ENCODE measurements at places on chromosomes 6 and 20. TPM values are rescaled to one million over a fixed set of nuclear protein-coding genes. Genes with fewer than 3 reads are reported as not detected.

Gene SMLR1
- total RNA-seq = not detected

GRCh38 chr6:82204020-82204419 lies 43.5 kb downstream of the IBTK start:
- DNase-seq = no peak

Gene DNAH8
- total RNA-seq = 0.03 TPM

Gene COL9A3
- total RNA-seq = 2.1 TPM

GRCh38 chr6:96237638-96238347 lies 222.0 kb downstream of the FUT9 start:
- no peak for DNase-seq

Gene ISM1
- 1.3 TPM for total RNA-seq

Gene STMND1
- total RNA-seq = not detected

DNA sequence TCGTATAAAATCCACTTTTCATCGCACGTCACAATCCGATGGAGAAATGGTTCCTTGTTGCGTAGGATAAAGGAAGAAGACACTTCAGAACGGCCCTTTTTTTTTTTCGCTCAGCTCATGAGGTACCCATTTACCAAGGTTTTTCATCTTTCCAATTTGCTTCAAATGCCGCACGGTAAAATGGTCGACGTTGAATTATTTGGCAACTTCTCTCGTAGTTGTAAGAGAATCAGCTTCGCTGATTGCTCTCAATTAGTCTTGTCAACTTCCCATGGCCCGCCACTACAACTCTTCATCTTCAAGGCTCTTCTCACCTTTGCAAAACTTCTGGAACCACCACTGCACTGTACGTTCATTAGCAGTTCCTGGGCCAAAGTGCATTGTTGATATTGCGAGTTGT lies 28.8 kb downstream of the POM121L2 start:
- DNase-seq = no peak

Data from left ventricle myocardium inferior (tissue), 1 donor.